T-helper 9 cell (primary cell): ENCODE measurements at places on chromosomes 16 and 17.
A peak's percentile ranks its signal among the peaks of the same experiment; 100 is the strongest.

- DNase-seq: no peak
Measured at GRCh38 chr16:78606545-78606944, 507.1 kb downstream of the WWOX start.

DNA sequence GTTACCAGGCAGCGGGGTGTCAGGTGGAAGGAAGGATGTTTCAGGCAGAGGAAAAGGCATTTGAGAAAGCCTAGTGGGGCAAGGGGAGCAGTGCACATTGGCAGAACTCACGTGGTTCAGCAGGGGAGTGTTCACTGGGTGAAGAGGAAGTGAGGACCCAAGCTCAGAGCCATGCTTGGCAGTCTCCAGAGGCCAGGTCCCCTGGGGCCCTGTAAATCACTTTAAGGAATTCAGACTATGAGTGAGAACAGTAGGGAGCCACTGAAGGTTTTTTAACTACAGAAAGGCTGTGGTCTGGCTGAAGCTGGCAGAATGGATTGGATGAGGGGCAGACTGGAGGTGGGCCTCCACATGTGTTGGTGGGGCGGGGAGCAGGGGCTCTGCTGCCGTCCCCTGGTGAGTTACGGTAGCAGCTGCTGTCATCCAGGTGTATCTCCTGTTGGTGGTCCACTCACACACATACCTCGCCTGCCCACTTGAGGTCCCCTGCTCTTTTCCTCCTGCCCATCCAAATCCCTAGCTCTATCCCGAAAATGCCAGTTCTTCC is 5.1 kb downstream of the CLEC16A start:
- no peak for DNase-seq

DNA sequence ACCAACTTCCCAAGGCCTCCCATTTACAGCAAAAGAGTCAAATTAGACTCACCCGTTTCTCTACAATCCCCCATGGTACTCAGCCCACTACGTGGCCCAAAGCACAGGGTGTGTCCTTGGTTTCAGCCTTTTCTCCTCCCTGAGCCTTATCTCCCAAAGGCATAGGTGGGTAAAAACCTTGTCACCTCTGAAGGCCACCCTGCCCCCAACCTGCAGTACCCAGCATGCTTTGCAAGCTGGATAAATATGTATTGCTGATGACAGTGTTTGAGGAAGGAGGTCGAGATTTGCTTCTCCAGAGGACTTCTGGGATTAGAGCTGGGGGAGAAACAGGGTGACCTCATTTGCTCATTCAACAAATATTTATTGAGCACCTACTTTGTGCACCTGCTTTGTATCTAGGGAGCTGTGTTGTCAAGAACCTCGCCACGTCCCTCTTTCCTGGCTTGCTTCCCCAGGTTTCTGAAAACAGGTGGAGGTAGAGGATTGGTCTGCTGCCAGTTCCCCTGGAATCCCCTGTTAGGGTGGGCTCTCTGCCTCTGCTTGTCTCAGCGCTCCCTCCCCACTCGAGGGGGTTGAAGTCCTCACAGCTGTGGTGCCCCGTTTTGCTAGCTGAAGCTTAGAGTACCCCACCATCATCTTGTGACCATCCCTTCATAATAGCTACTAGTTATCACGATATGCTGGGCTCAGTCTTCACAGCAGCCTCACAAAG is 3.0 kb downstream of the LASP1 start:
- no peak for DNase-seq

- no peak for DNase-seq
Measured at GRCh38 chr17:80220736-80221215, 549 bp downstream of the SLC26A11 start.

GRCh38 chr16:87046235-87046634 is 271.0 kb downstream of the C16orf95 start:
- DNase-seq: no peak

GRCh38 chr16:66168777-66169176 is 197.7 kb upstream of the CDH5 start:
- no peak for DNase-seq

- no peak for DNase-seq
Measured at GRCh38 chr17:69555056-69555455, 140.6 kb downstream of the MAP2K6 start.

DNA sequence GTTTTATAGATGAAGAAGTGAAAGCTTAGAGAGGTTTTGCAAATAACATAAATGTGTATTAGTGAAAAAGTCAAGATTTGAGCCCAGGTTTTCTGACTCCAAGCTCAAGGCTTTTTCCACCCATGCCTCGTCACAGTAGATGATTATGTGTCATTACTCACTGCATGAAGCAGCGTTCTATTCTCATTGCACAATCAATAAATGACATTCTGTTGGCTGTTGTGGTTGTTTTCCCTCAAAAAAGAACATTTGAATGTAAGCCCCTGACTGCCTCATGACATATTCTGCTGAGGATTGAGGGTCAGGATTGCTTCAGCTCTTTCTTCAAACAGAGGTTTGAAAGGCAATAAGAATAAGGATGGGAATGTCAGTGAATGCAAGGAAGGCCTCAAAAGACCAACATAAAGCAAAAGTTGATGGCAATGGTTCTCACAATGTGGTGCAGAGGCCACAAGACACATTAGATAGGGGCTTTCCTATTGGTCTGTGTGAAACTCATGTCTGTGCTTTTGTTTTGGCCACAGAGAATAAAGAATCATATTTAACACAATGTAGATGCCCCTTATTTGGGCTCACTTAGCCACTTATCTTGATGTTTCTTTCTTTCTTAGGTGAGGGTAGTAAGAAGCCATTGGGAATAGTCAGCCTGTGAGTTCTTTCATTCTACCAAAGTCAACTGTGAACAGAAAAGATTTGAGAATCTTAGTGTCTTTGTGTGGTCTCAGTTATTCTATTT is 5.4 kb upstream of the MMD start:
- DNase-seq: no peak

- DNase-seq: no peak
Measured at GRCh38 chr17:46159686-46160085, 33.5 kb downstream of the KANSL1 start.

- DNase-seq: no peak
Measured at GRCh38 chr16:81608523-81609209, 164.1 kb downstream of the CMIP start.

DNA sequence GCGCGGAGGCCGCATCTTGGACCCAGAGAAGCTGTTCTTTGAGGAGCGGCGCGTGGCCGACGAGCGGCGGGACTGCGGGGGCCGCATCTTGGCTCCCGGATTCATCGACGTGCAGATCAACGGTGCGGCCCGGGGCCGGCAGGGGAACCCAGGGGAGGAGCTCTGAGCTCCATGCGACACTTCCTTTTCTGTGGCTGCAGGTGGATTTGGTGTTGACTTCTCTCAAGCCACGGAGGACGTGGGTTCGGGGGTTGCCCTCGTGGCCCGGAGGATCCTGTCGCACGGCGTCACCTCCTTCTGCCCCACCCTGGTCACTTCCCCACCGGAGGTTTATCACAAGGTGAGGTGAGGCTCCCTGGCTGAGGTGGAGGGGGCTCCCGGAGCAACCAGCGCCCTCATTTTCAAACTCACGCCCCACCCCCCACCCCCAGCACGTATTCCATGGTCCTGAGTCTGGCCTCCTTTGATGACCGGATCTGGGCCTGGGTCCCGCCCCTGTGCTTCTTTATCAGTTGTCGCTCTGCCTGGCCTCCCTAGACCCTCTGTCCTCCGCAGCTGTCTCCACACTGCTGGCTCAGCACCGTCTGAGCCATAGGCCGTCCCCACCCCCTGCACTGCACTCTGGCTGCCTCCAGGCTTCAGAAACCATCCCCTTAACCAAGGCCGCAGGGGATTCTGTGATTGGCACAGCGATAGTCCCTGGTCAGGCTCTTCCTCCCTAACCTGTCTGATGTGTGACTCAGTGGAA is 787 bp downstream of the AMDHD2 start:
- DNase-seq: peak; percentile 64

DNA sequence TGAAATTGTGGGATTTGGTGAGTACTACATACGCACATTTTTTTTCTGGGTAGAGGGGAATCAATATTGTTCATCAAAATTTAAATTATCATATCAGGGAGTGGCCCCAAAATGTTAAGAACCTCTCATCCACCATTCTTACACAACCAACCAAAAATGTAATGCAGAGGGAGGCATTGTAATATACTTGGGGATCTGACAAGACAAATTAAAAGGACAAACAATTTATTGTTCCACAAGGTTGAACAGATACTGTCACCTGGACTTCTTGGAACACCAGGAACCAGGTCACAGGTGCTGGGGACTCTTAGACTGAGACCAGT is 14.7 kb upstream of the HOXB9 start:
- DNase-seq: no peak

GRCh38 chr17:1177016-1177700 is 2.6 kb downstream of the ABR start:
- DNase-seq: no peak
